ENCODE measurements at places on chromosomes 2 and 18.
A peak's percentile ranks its signal among the peaks of the same experiment; 100 is the strongest.

DNA sequence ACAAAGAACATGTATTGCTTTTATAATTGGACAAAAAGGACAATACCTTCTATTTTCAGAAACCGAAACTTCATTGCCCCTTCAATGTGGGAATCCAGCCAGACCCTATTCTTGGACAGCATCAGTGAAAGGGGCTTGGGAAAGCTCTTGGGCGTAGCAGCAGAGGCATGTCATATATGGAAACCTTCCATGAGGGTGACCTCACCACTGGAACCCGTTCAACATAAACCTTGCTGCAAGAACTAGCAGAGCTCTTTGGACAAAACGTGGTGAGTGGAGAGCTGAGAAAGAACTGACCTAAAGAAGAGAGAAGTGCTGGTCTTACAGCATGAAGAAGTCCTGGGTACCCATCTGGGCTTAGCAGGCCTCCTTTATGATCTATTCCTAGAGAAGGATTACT lies 22.7 kb upstream of the ACTG2 start:
- DNase-seq = no peak

DNA sequence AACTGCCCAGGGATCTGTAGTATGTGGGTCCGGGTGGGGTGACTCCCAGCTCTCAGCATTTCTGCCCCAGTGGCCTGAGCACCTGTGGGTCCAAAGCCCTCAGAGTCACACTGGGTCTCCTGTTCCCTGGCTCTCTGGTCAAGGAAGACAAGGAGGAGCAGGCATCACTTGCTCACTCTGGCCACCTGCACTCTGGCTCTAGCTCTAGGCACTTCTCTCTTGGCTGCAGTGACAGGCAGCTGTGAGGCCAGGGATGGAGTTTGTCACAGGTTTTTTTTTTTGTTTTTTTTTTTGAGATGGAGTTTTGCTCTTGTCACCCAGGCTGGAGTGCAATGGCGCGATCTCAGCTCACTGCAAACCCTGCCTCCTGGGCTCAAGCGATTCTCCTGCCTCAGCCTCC lies 84.6 kb downstream of the HS1BP3 start:
- no peak for DNase-seq

- DNase-seq = no peak
Measured at GRCh38 chr2:237863689-237864443, 4.4 kb downstream of the RAMP1 start.

DNA sequence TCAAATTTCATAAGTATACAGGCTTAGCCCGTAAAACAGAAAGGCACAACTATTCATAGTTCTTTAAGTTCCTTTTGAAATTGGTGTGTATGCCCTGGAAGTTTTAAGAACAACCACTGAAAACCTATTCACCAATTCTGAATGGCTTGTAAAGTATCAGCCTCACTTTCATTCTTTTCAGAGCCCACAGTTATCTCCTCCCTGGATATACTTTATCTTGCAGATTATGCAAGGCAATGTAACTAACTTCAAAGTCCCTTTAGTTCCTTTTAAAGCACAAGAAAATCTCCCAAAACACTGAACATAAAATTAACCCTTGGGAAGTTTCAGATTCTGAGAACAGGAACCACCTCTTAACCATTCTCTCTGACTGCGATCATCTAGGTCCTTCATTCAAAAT lies 1.1 kb downstream of the STRN start:
- DNase-seq = no peak

GRCh38 chr18:34697891-34698290 lies 12.2 kb upstream of the DTNA start:
- no peak for DNase-seq

GRCh38 chr2:42169100-42169873 lies at the start of gene EML4:
Gene EML4 (plus strand): TSS chr2:42169353. CDS start chr2:42169612, 259 bp downstream.
- peak; percentile 88 for DNase-seq

DNA sequence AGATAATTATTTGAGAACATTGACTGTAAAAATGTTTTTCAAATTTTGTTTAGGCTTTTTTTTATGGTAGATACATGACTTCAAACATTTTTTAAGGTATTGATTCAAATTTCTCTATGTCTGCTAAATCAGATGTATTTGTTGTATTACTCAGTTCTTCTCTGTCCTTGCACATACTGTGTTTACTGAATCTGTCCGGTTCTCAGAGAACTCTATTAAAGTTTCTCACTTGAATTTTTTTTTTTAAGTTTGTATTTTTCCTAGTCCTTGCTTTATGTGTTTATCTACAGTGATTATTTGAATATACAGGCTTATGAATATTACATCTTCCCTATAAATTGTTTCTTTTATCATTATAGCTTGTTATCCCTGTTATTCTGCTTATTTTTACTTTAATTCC lies 5.3 kb downstream of the SEPTIN2 start:
- no peak for DNase-seq

DNA sequence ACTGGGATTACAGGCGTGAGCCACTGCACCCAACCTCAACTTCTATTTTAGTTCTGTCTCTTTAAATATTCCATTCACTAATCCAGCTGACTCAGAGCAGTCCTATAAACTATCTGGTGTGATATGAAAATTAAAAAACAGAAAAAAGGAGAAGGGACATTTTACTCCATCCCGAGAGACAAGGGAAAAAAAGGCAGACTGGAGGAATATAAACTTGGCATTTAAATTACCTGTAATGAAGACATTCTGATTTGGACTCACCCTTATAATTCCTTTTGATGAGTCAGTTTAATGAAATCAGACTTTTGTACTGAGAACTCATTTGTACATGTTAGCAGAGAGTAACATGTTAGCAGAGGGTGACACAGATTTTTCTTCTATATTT lies 74.8 kb upstream of the RIOK3 start:
- no peak for DNase-seq

DNA sequence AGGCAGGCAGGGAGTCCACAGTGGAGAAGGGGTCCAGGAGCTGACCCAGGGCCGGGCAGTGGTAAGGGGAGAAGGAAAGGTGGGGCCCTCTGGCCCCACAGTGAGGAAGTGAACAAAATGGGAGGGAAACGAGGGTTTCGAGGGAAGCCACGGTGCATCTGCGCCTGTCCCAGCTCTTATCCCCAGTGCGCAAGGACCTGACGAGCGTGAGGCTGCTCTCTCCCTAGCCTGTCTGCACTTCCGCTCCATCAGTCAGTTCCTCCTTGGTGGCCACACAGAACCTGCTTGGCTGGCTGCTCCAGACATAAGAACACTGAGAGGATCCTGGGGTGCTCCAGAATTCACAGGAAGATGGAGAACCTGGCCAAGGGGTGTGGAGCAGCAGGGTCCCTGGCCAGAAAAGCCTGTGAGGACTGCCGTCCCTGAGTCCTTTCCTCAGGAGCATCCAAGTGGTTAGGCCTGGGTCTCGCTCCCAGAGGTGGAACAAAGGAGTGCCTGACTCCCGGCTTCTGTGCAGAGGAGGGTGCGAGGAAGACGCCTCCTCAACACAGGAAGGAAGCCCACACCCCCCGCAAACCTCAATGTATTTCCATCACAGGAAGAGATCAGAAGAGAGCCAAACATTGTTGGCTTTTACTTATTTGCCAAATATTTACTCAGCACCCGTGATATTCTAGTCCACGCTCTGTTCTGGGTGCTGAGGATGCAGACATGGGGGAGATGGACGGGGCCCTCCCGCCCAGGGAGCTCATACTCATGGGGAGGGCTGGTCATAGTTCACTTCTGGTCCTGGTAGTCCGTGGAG lies 43.7 kb upstream of the SEMA4C start:
- no peak for DNase-seq

- no peak for DNase-seq
Measured at GRCh38 chr2:101041413-101041812, 39.3 kb downstream of the RPL31 start.

DNA sequence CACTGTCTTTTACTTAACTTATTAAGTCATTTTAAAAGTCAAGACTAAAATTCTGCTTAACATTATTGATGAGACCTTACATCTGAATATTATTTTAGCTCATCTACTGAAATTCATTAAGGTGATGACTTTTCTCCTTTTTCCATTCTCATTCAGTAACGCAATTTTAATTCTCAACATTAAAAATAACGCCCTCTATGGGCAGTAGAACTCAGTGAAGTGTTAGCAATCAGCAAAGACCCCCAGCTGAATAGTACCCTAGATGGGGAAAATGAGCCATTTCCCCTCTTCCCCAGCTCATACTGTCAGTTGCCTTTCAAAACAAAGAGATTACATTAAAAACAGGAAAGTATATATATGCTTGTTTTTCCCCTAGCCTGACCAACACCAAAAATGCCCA lies 203.3 kb downstream of the NR4A2 start:
- no peak for DNase-seq

DNA sequence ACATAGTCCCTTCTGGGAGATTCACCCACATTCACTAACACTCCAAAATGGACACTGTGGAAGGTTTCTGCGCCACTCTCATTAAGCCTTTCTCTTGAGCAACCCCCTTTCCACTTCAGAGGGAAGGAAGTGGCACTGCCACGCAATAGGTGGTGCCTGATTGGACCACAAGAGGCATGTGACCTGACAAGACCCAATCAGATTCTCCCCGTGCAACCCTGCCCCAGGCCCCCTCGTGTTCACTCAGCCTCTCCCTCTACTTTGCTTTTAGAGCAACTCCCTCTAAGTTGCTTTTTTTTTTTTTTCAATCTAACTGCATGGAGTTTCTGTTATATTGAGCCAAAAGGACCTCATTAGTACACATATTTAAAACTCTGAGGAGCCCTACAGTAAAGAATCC lies 158.0 kb downstream of the EN1 start:
- DNase-seq = no peak

GRCh38 chr2:10305715-10306114 lies 3.0 kb downstream of the HPCAL1 start:
- DNase-seq = no peak

GRCh38 chr2:205744074-205744591 lies 61.8 kb downstream of the NRP2 start:
- no peak for DNase-seq

- DNase-seq = no peak
Measured at GRCh38 chr18:31301201-31301655, 16.7 kb upstream of the DSG1 start.

GRCh38 chr18:59067873-59068272 lies 71.8 kb upstream of the SEC11C start:
- no peak for DNase-seq

DNA sequence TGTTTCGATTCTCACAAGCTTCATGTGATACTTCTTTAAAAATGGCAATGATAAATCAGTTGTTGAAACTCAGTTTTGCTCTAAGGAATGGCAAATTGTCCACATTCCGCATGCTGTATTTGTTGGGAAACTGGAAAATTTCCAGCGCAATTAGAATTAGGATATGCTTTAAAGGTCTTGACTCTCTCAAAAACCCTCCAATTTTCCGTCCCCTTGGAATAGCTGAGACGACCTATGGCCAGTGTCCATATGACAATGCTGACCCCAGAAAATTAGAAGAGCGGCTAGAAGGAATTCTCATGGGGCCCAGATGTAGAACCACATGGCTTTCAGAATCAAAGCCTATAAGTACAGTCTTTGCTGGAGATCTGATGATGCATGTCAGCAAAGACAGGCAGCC lies 170.8 kb downstream of the TMEM18 start:
- no peak for DNase-seq

DNA sequence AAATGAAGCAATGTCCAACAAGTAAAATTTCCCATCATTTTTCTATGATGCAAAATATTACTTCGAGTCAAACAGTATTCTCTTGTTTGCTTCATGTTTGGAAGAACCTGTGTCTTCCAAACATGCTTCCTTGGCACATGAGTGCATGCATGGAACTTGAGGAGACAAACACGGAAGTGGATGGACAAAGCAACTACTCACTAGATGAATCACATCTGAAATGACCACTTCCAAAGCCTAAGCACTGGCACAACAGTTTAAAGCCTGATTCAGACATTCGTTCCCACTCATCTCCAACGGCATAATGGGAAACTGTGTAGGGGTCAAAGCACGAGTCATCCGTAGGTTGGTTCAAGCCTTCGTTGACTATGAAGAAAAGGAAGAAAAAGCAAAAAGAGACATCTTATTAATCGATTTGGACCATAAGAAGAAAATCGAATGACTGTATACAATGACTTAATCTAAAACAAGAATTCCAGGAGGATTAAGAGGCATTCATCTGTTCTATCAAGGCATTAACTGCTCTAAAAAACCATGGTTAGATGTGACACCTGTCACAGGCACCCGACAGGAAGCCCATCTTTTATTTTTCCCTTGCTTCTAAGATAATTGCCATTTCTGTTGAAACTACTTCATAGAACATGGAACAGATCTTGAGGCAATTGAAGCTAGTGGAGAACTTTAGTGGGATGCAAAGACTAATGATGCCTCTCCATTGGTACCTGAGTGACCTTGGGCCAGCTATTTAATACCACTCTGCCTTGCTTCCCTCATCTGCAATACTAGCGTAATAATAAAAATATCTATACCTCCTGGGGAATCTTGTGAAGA lies 56.0 kb downstream of the ATIC start:
- no peak for DNase-seq

- no peak for DNase-seq
Measured at GRCh38 chr2:6885968-6886367, 8.4 kb downstream of the RSAD2 start.

DNA sequence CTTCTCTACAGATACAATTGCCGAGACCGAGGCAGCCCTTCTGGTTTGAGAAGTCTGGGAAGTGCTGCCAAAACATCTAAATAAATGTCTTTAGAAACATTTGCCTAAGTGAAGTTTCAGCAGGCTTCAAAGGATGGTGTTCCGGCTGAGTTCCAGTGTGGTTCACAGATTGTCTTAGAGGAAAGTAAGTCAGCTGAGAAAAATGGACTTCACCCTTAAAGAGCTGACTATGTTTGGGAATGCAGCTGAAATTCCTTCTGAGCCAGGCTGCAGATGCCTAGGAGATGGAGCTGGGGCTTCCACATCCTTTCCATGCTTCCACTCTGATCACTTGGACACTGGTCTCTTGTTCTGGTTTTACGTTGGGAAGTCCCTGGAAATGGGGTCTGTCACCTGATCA lies 83.6 kb downstream of the FHOD3 start:
- no peak for DNase-seq

DNA sequence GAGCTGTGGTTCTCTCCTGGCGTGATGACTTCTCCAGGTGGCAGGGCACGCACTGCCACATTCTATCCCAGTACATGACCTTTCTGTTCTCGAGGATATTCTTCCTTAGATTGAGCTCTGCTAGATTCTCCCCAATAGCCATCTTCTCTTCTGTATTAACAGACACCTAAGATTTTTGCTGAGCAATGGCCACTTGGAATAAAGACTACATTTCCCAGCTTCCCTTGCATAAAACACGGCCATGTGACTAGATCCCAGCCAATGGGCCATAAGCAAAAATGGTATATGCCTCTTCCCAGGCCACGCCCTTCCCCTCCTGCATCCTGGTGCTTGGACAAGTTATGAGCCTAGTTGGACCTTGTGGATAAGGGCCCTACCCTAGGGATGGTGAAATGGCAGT lies 82.1 kb downstream of the EIF2AK3 start:
- no peak for DNase-seq
